Activated naive CD4-positive, alpha-beta T cell (primary cell): ENCODE measurements at places on chromosomes 11 and 22.
A peak's percentile ranks its signal among the peaks of the same experiment; 100 is the strongest.

GRCh38 chr11:134662629-134663360, 250.8 kb upstream of the B3GAT1 start:
- DNase-seq: no peak

DNA sequence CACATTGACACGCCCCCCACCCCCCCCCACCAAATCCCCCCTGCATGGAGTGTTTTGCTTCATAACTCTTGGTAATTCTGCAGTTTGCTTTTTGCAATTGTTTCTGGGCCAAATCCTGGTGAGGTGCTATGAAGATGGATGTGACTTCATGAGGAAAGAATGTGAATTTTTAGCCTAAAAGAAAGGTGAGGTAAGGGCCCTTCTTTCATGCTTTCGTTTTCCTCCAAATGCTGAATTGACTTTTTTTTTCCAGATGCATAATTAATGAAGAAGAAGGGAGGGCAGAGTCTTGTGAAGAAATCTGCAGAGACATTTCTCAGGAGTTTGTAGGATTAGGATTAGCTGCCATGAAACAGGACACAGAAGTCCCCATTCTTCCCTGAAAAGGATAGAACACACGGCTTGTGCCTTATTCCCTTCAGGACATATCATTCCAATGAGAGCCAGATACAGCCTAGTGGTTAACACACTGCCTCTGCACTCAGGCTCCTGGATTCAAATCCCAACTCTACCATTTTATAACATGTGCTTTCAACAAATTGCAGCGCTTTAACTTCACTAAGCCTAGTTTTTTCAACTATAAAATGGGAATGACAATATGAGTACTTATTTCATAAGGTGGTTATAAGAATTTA, 19.6 kb upstream of the TBCEL start:
- no peak for DNase-seq

GRCh38 chr11:134517115-134517514, 105.1 kb upstream of the B3GAT1 start:
- no peak for DNase-seq

DNA sequence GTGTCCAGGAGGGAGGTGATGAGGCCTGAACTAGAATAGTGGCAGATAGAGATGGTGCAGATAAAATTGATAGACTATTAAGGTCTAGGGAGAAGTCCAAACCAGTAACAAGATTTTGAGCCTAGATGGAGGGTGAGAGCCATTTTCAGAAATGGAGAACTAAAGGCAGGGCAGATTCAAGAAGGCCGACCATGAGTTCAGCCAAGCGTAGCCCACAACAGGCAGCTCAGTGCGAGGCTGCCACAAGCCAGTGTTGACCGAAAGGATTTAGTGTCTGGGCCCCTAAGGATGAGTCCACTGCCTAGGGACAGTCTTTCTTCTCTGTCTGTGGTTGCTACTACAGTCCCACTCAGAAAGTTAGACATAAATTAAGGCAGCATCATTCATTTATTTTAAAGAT, 51.7 kb downstream of the PPP2R1B start:
- no peak for DNase-seq

- DNase-seq: no peak
Observed at GRCh38 chr11:46686886-46687795, 13.3 kb downstream of the ARHGAP1 start.

GRCh38 chr22:29225422-29226090, 19.9 kb downstream of the EMID1 start:
- no peak for DNase-seq

DNA sequence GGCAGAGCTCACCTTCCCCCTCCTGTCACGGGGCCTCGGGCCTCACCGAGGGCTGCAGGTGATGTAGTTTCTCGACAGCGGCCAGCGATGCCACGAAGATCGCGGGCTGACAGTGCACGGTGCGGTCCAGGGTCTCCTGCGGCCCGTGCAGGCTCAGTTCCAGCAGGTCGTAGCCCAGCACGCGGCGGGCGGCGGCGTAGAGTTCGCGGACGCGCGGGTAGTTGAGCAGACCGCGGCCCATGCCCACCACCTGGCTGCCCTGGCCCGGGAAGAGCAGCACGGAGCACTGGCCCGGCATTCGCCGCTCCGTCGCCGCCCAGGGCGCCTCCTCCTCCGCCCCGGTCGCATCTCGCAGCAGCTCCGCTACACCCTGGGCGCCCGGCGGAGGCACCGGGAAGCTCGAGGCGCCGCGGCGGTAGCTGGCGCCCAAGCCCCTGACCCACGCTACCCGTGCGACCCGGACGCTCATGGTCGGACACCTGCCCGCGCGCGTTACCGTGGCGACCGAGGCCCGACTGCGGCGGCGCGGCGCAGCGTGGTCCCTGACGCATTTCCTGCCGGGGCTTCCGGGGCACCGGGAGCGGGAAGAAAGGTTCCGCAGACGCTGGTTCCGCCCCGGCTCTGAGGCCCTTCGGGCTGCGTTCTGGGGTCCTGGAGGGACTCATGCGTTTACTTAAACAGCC, at the start of gene MCAT:
Gene MCAT (minus strand): TSS at position 519 of the 683 bp plus-strand sequence. CDS start 50 bp downstream, at position 469.
- DNase-seq: peak; percentile 70

DNA sequence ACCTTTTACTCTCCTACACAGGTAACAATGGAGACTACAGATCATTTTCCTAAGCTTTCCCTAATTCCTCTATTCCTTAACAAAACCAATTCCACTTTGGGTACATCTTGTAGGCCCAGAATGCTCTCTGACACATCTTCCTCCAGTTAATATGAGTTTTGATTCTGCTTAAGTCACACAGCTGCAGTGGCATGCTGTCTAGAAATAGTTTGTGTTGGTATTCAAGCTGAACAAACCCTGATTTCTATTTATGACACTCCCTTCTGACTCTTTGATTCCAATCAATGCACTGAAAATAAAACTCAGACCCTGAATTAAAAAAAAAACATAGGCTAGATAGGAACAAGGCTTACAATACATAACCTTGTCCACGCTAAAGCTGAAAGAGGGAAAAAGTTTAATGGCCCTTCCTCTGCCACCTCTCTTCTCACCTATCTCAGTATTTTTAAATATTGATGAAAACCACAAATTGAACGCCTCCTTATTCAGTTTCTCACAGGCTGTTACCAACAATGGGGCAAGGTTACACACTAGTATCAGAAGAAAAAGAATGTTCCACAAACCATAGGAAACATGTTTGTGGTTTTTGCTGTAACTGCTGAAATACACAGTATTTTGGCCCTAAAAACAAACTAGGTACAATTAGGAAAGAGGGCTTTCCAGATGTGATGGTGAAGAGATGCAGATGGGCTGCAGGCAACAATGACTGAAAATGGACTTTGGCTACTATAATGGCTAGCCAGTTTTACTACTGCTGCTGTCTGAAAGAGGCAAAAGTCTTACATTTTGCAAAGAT, 35.7 kb upstream of the GAB2 start:
- DNase-seq: no peak

DNA sequence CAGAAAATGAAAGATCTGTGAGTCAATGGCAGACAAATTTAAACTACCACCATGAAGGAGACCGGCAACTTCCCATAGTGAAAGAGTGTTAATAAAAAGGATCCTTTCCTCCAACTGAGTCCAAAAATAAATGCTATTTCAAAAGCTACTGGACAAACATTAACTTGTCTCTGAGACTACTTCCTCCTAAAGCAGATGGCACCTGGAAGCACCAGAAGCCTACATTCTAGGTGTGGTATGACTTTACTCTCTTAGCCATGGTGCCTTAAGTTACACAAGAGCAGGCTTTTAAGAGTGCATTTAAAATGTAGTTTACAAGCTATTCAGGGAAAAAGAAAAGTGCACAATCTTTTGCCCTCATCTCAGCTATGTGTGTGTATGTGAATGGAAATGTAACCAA, 2.5 kb downstream of the ARHGAP32 start:
- no peak for DNase-seq

DNA sequence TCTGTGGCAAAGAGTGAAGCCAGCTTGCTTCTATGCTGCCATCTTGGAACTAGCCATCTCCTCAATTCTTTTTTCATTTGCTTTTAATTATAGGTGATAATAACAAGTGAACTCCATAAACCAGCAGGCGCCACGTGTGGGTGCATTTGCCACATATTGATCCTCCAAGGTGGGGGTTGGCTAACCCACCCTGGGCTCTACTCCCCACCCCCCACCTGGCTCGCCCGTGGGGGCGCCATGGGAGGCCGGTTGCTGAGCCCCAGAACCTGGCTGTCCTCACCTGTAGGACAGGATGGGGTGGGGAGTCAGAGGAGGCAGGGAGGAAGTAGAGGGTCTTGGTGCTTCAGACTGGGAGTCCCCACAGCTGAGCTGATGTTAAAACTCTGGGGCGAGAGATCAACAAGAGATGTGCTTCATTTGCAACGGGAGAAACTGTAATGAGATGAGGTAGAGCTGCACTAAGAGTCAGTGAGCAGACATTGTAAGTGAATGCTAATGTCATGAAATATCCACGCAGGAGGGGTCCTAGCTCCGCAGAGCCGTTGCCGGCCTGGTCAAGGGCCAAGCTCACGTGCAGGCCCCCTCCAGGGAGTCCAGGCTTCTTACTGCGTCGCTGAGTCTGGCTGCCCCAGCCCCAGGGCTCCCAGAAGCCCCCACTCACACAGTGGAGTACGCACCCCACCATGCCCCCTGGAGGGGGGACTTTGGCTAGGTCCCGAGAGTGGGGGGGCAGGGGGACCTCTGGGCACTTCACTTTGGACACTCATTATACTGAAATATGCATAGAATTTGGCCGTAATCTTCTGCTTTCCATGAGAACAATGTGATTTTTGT, 59.4 kb downstream of the BRD1 start:
- DNase-seq: no peak

- no peak for DNase-seq
Observed at GRCh38 chr11:74683279-74683871, 47.9 kb downstream of the CHRDL2 start.

DNA sequence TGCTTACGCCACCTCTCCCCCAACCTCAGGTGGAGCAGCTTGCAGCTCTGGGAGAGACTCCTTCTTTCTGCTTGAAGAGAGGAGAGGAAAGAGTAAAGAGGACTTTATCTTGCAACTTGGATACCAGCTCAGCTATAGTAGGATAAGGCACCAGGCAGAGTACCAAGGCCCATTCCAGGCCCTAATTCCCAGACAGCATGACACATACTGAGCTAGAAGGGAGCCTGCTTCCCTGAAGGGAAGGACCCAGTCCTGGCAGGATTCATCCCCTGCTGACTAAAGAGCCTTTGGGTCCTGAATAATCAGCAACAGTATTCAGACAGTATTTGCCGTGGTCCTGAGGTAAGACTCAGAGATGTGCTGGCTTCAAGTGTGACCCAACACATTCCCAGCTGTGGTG, 41.4 kb downstream of the PPME1 start:
- no peak for DNase-seq

DNA sequence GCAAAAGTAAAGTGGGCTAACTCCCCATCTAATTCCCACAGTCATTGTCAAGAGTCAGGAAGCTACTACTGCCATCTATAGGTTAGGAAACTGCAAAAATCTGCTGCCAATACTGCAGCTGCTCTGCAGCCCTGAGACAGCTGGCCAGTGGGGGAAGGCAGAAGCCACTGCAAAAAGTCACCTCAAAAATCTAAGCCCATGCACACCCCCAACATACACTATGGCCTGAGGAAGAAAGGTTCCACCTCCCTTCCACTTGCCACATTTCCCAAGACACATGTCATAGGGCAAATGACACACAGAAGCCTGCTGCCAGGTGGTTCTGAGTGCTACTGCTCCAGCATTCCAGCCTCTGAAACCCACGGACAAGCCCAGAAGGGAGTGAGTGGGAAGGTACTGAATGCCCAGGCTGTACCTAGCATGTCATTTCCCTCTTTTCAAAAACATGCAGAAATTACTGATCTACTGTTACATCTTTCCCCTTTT, 36.9 kb downstream of the DGCR2 start:
- DNase-seq: no peak

DNA sequence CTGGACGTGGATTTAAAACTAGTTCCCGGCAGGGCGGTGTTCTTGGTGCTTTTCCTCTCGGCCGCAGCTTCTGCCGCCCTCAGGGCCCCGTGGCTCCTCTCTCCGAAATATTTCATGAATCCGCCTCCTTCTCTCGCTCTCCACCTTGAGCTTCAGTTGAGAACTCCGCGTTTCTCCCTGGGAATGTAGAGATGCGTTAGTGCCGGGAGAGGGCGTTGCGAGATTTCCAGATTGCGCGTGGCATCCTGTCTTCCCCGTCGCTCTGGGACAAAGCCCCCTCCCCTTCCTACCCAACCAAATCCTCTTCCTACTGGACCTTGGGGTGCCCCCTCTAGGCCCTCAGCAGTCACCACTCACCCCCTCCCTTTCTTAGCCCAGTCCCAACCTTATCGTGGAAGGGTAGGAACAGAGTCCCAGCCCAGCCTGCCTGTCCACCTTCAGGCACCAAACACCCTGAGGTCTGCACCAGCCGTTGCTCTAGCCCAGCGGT, 15.5 kb upstream of the RAC2 start:
- DNase-seq: no peak
